ENCODE measurements at places on chromosomes 7 and 10.
A peak's percentile ranks its signal among the peaks of the same experiment; 100 is the strongest.

DNA sequence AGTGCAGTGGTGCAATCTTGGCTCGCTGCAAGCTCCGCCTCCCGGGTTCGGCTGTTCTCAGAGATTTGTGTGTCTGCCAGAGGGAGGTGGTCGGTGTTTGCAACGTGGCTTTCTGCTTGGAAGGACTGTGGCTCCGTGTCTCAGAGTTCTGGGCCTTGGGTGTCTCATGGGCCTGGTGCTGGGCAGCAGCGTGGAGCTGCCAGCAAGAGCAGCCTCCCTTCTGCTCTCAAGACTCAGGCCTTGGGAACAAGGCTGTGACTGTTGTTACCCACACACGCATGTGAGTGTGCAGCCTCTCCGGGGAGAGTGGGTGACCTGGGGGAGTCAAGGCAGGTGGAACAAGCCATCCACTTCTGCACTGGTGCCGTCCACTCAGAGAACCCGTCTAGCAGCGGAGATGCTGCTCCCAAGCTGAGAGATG, 52.0 kb downstream of the VIPR2 start:
- no peak for DNase-seq

GRCh38 chr7:92496876-92497275, 19.1 kb upstream of the ERVW-1 start:
- no peak for DNase-seq

- DNase-seq = no peak
These were observed 17.8 kb downstream of the CELF2 start for GRCh38 chr10:11035301-11035991.

- peak; percentile 72 for DNase-seq
These were observed at the start of gene SFXN2 for GRCh38 chr10:102714621-102715455. Gene SFXN2 (plus strand): TSS chr10:102714636. CDS start chr10:102726637, 12,001 bp downstream.

DNA sequence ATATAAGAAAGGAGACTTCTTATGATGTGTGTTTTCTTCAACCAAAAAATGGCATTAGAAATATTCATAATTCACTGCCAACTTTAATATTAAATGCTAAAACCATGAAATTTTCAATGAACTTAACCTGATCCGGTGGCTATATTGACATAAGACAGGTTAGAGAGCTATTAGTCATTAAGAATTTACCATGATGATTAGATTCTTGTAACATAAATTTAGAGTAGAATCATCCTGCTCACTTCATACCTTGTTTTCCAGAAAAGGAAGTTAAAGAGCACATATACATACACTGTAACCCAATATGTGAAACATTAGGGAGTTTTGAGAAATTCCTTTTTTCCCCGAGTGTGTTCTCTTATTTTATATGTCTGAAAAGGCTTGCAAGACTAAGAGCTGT, 430.3 kb upstream of the SEMA3A start:
- DNase-seq = no peak

DNA sequence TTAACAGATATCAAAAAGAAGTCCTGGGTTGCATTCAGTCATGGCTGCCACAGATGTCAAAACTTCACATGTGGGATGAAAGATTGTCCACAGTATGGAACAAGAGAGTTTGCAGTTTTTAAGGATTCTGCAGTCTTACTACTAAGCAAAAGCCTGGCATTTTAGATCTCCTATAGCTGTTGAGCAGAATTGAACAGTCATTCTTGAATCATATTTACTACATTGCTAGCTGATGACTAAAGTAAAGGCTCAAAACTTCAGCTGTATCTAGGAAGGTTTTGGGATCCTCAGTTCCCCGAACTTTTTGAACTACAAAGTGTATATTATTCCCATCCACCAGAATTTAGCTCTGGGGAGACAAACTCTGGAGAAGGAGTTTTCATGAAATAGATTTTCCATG, 31.0 kb downstream of the BET1 start:
- DNase-seq = no peak

GRCh38 chr7:14950013-14950412, 47.5 kb upstream of the DGKB start:
- no peak for DNase-seq

DNA sequence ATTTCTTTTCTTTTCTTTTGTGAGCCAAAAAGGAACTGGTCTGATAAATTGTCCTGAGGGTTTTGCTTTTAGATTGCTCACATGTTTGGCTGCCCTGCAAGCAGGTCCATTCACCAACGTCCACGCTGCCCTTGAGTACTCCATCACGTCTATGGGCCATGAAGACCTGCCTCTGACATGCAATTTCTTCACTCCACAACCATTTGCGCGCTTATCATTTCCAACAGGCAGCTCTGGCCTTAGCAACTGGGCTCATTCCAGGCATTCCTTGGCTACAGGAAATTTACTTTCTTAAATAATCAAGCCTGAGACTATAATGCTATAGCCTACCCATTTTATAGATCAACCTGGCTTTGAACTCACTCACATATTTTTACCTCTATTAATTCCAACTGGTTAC, 408.3 kb upstream of the C7orf33 start:
- no peak for DNase-seq

- peak; percentile 60 for DNase-seq
These were observed 2.8 kb upstream of the LZTS2 start for GRCh38 chr10:100996678-100997359.

GRCh38 chr10:44477046-44477425, 92.1 kb upstream of the CXCL12 start:
- DNase-seq = no peak

- DNase-seq = no peak
These were observed 454.5 kb upstream of the FZD8 start for GRCh38 chr10:36096576-36096975.

DNA sequence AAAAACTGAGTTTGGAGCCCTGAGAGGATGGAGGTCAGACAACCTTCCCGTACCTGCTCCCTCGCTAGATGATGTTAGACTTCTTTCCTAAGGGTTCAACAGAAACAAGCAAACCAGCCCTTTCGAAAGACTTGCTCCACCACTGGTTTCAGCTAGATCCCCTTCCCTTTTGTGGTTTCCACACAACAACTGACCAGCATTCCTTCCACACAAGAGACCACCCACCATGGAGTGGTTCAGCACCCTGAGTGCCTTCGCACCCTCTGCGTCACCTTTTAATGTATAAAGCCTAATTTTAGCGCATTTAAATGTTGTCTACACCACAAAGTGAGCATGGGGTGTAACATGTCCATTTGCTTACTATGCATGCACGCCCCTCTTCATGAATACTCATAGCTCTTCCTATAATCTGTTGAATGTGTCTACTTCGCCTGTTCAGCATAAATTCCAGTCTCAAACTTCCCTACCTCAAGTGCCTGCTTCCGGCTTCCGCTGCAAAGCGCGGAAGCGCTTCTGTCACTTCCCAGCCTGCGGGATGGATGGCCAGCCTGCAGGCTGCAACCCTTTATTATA, 69.0 kb downstream of the TACC2 start:
- no peak for DNase-seq

GRCh38 chr7:151519765-151520418, at the start of gene RHEB:
Gene RHEB (minus strand): TSS chr7:151519895. CDS start chr7:151519511, 384 bp downstream.
- peak; percentile 99 for DNase-seq

GRCh38 chr7:32264702-32265284, 194.6 kb upstream of the PDE1C start:
- no peak for DNase-seq

- no peak for DNase-seq
These were observed 7.8 kb upstream of the LIPM start for GRCh38 chr10:88794731-88795130.

GRCh38 chr7:108358553-108358952, 97.7 kb downstream of the NRCAM start:
- no peak for DNase-seq

DNA sequence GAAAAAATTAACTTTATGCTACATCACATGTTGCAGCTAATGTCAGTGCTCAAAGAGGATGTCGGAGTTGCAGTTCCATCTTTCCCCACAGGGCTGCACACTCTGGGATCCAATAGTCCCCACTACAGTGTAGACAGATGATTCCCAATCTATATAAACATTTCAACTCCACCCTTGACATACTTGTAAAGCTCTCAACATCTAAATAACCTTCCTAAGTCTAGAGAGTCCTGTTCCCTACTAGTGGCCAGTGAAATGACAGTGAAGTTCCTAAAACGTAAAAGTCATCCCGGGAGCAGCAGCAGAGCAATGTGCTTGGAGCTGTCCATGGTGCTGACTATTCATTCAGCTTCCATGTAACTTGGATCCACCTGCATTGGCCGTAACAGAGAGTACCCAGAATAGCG, 145.1 kb downstream of the GRM8 start:
- DNase-seq = peak; percentile 41

- no peak for DNase-seq
These were observed 61.0 kb downstream of the ARHGAP12 start for GRCh38 chr10:31867646-31868045.

GRCh38 chr7:84454174-84454959, 259.8 kb upstream of the SEMA3A start:
- DNase-seq = no peak

GRCh38 chr7:12594122-12594897, 23.8 kb downstream of the SCIN start:
- DNase-seq = no peak

DNA sequence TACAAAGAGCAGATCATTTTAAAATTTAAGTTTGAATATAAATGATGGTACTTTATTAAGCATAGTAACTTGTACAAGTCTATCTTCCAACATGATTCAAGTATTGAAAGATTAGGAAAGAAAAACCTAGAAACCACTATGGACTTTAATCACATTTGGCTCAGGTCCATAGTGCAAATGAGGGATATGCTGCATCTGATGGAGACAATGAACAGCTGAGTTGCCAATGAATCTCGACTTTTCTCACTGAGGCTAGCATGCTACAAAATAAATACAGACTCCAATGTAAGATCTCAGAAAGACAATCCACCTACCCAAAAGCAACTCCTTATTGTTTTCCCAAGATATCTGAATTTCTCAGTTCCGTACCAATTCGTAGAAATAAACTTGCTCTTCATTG, 89.8 kb downstream of the SEMA3A start:
- no peak for DNase-seq

DNA sequence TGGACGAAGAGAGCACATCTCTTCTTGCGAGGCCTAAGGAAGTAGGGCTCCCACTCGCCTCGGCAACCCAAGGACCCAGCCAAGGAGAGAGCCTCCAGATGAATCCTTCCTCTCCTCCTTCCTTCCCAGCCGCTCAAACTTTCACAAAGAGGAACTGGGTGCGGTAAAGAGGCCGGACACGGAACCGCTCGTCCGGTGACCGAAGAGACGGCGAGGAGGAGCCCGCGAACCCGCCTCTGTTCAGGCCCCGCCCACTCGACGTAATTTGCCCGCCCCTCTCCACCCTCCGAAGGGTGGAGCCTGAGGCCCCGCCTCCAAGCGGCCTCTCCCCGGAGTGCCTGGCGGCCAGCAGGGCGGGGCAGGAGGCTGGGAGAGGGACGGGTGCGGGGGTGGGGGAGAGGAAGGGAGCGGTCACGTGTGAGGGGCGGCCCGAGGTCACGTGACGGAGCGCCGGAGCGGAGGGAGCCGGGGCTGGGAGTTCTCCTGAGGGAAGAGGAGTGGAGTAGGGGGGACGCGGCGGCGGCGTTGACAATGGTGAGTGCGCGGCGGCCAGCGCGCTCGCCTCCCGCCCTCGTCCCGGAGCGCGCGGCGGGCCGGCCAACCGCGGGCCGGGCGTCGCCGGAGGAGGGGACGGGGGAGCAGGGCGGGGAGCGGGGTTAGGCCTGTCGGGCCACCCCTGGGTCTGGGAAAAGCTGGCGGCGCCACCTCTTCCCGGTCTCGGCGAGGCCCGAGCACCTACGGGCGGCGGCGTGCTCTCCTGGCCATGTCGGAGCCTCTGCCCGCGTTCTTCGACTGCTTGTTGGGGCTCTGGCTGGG, at the start of gene VPS26A:
Gene VPS26A, plus strand, starts transcription at position 432 of the 816 bp plus-strand sequence. Its CDS starts 100 bp downstream, at position 532.
- peak; percentile 99 for DNase-seq

DNA sequence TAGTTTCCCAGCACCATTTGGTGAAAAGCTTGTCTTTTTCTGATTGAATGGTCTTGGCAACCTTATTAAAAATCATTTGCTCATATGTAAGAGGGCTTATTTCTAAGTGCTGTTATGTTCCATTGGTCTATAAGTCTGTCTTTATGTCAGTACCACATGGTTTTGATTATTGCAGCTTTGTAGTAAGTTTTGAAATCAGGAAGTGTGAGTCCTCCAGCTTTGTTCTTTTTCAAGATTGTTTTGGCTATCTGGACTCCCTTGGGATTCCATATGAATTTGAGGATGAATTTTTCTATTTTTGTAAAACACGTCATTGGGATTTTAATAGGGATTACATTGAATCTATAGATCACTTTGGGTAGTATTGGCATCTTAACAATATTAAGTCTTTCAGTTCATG, 5.4 kb downstream of the KIF11 start:
- no peak for DNase-seq

DNA sequence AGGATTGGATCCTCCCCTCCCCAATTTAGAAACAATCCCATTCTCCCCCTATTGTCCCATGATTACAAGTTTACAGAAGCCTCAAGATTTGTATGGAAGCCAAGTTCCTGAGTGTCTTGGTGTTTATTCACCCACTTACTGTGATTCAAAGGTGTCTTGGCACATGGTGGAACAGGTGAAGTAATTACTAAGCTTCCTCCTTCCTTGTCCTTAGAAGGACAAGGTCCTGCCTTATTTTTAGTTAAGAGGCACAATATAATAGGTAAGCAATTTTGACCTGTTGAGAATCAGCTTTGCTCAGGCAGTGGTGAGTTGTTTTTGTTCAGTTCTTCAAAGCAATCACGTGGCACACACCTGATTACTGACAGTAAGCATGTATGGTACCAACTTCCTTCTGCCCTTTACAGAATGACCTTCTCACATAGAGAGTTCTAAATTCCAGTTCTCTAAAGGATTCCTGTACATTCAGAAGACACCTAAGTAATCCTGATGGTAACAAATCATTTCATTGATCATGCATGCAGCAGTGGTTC, 60.7 kb upstream of the SLC13A1 start:
- no peak for DNase-seq

DNA sequence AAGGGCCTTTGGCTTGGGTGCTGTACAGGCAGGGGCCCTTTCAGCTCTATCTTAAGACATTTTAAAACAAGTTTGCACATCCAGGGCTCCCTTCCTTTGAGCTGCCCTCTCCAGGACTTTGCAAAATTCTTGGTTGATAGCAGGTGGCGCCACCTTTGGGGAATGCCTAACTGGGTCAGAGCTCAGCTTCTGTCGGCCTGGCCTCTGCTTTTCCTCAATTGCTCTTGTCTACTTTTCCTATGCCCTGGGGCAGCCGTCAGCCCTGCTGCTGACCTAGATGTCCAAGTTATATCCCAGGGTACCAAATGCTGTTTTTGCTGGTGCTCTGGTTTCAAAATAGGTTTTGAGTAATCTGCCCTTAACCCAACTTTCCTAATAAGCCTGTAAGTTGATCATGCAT, 65.8 kb downstream of the APBB1IP start:
- peak; percentile 26 for DNase-seq

DNA sequence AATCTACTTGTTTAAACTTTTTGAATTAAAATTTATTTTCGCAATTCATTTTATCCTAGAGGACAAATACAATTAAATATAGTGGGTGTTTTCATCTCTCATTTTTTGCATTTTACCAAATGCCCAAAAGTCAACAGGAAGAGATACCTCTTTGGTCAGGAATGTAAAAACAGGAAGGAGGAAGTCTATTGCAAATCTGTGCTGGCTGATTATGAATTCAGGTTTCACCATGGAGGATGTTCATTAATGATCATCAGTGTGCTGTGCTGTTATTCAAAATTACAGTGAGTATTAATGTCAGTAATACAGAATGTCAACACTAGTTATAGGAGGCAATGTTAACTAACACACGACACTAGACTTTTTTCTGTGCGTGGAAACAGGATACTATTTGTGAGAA, 24.7 kb downstream of the EXOC6 start:
- no peak for DNase-seq
